ENCODE measurements at places on chromosomes 7 and 10. TPM values are rescaled to one million over a fixed set of nuclear protein-coding genes. Genes with fewer than 3 reads are reported as not detected.

SH2D4B gene
- 0.18 TPM for total RNA-seq

COPG2 gene
- total RNA-seq = 21.8 TPM

CALCR gene
- total RNA-seq = 0.62 TPM

TSPAN12 gene
- 7.6 TPM for total RNA-seq

CACUL1 gene
- total RNA-seq = 48.3 TPM

STAG3 gene
- 11.0 TPM for total RNA-seq

CFAP46 gene
- 1.1 TPM for total RNA-seq

TACC2 gene
- 49.1 TPM for total RNA-seq

ASB10 gene
- total RNA-seq = not detected

LRRN3 gene
- total RNA-seq = 0.31 TPM

HHEX gene
- 15.3 TPM for total RNA-seq

KIAA1549 gene
- 5.2 TPM for total RNA-seq

BPGM gene
- 28.2 TPM for total RNA-seq

PRLHR gene
- not detected for total RNA-seq

EN2 gene
- total RNA-seq = not detected

LRRTM3 gene
- total RNA-seq = 0.31 TPM

LIPK gene
- not detected for total RNA-seq

CRPPA gene
- total RNA-seq = 9.9 TPM

ZNF727 gene
- 6.8 TPM for total RNA-seq

CPVL gene
- total RNA-seq = 21.5 TPM

ADO gene
- total RNA-seq = 35.1 TPM

RELN gene
- total RNA-seq = 168 TPM

OR2A7 gene
- total RNA-seq = 3.7 TPM

EGR2 gene
- total RNA-seq = 53.1 TPM

MRLN gene
- not detected for total RNA-seq

FRAT2 gene
- 8.0 TPM for total RNA-seq

CALML3 gene
- not detected for total RNA-seq

PPP1R3C gene
- total RNA-seq = 10.9 TPM

TMEM176B gene
- total RNA-seq = 78.8 TPM

NYAP1 gene
- total RNA-seq = 9.1 TPM

BAIAP2L1 gene
- 5.1 TPM for total RNA-seq

CBLL1 gene
- 24.0 TPM for total RNA-seq

TDRD1 gene
- 0.31 TPM for total RNA-seq

HOXA3 gene
- 20.9 TPM for total RNA-seq

DRGX gene
- total RNA-seq = not detected

FXYD4 gene
- total RNA-seq = not detected

ZNF716 gene
- total RNA-seq = not detected
